ENCODE measurements at places on chromosomes 3 and 15.

GRCh38 chr3:153166206-153166605, 4.2 kb downstream of the RAP2B start:
- DNase-seq: no peak

- DNase-seq: no peak
Measured at GRCh38 chr3:57060089-57060821, at the start of gene SPATA12. Gene SPATA12 (plus strand): TSS chr3:57060664. CDS start chr3:57073695, 13,031 bp downstream.

DNA sequence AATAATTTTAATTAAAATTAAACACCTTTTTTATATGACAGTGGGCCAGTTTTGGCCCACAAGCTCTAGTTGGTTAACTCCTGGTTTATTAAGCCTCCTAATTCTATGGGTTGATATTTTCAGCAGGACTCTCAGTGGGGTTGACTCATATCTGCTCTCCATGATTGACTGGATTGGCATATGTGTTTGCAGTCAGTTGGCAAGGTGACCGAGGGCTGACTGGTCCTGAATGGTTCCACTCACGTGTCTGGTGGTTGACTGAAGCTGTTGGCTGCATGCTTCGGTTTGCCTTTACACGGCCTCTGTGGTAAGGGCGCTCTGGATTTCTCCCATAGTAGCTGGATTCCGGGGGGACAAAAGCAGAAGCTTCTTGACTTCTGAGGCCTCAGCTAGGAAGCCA, 65.3 kb upstream of the ZNF280D start:
- no peak for DNase-seq

GRCh38 chr3:44016818-44017217, 224.9 kb upstream of the TOPAZ1 start:
- no peak for DNase-seq

DNA sequence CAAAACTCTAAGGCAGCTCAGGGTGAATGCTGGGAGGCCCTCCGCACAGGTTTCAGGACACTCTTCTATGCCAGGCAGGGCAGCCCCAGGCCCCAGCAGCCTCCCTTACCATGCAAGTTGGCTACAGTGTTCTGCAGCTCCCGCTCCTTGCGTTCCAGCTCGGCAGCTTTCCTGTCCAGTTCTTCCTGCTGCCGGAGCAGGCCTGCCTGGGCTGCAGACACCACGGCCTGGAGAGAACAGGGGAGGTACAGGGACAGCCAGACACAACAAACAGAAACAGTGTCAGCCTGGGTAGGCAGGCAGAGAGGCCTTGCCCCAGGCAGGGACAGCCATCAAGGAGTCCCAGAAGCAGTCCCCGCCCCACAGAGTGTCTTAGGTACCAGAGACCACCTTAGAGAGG, 9.0 kb upstream of the ULK3 start:
- DNase-seq: no peak

GRCh38 chr15:73952913-73953750, 26.9 kb downstream of the LOXL1 start:
- no peak for DNase-seq

Measured in mesothelial cell of epicardium (in vitro differentiated cells).